Left lung (tissue), 14 donors: ENCODE measurements at places on chromosomes 6 and 20. TPM values are rescaled to one million over a fixed set of nuclear protein-coding genes. Genes with fewer than 3 reads are reported as not detected.

DNA sequence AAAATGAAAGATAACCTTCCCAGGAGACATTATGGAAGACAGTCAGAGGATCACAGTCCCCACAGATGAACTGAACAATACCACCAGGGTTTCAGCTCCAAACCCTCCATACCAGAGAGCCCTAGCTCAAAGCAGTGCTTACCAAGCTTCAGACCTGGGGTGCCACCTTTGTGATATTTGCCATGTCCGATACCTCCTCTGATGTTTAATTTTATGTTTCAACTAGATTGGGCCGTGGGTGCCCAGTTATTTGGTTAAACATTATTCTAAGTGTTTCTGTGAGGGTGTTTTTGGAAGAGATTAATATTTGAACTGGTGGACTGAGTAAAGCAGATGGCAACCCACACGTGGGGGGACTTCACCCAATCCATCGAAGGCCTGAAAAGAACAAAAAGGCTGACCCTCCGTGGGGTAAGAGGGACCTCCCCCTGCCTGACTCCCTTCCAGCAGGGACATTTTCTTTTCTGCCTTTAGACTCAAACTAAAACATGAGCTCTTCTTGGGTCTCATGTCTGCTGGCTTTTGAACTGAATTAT lies 11.8 kb downstream of the SCML4 start:
- no peak for DNase-seq

- no peak for DNase-seq
These were observed 9.9 kb downstream of the HAO1 start for GRCh38 chr20:7930343-7930742.

- DNase-seq = no peak
These were observed 28.4 kb upstream of the FOXQ1 start for GRCh38 chr6:1283501-1283900.

DNA sequence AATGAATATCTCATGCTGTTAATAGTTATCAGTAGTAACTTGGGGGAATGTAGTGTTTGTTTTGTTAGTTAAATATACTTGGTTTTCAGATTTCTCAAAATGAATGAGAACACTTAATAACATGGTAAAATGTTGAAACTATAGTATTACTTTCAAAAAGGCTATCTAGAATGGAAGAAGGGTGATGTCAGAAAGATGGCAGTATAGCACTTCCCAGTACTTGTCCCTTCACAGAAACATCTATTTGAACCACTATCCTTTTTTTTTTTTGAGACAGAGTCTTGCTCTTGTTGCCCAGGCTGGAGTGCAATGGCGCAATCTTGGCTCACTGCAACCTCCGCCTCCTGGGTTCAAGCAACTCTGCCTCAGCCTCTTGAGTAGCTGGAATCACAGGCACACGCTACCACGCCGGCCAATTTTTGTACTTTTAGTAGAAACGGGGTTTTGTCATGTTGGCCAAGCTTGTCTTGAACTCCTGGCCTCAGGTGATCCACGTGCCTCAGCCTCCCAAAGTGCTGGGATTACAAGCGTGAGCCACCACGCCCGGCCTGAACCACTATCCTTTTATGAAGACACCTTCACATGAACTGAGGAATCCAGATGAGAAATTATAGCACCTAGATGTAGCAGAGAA lies 4.7 kb upstream of the ECHDC1 start:
- peak; percentile 44 for DNase-seq

- DNase-seq = no peak
These were observed 100.1 kb downstream of the YTHDF1 start for GRCh38 chr20:63115651-63116411.

BACH2 gene
- 7.3 TPM for polyA plus RNA-seq

TP53TG5 gene
- polyA plus RNA-seq = 1.00 TPM

DNA sequence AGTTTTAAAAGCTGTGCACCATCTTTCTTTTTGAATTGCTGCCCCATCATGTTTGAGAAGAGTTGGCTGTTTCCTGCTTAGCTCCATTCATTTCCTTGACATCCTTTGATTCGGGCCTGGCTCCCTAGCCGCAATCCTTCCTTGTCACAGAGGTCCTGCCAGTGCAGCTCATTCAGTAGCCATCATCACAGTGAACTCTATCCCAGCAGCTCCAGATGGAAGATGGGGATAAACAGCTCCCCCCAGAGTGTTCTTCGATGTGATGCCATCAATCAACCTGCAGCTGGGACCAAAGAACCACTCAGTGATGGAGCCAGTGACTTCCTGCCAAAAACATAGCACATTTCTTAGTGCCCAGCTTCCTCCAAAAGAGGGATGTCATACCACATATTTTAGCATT lies 158.8 kb downstream of the FRK start:
- peak; percentile 57 for DNase-seq

GRCh38 chr6:132365281-132365907 lies 35.9 kb downstream of the MOXD1 start:
- DNase-seq = peak; percentile 52

- DNase-seq = peak; percentile 39
These were observed 154.1 kb downstream of the MTFR2 start for GRCh38 chr6:136095986-136096385.

SUPT3H gene
- 26.4 TPM for polyA plus RNA-seq

BPIFB2 gene
- polyA plus RNA-seq = not detected

GRCh38 chr20:56111961-56112730 lies 106.8 kb upstream of the CBLN4 start:
- DNase-seq = no peak

DNA sequence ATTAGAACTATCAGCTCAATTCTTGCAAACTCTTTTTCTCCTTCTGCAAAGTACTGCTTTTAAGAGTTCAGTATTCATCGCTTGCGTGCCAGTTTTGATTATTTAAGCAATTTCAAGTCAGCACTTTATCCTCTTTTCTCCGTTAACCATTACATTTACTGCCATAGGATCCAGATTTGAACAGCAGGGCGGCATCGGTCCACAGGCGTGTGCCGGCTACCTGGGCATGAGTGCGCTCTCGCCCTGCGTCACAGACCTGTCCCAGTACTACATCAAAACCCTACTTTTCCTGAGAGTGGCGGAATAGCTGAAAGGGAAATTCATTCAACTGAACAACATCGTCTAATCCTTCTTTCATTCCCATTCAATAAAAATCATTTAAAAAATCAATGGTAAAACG lies 53.4 kb downstream of the MYLK4 start:
- DNase-seq = no peak

DNA sequence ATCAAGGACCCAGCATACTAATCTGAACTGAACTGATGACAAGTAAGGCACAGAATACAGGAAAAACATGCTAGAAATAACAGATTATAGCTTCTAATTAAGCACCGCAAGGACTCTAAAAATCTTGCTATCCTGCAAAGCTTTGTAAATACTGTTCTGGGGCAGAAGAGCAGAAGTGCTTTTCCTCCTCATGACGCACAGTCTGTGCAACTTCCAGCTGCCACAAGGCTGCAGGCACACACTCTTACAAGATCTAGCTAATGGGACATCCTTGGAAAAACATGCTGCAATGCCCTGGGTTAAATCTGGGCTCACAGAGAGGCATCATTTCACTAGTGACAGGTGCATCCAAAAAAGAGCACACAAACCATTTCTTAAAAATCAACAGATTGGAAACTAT lies 188.6 kb downstream of the GJA10 start:
- DNase-seq = no peak

GRCh38 chr20:63492518-63492917 lies 6.4 kb downstream of the EEF1A2 start:
- DNase-seq = no peak

DNA sequence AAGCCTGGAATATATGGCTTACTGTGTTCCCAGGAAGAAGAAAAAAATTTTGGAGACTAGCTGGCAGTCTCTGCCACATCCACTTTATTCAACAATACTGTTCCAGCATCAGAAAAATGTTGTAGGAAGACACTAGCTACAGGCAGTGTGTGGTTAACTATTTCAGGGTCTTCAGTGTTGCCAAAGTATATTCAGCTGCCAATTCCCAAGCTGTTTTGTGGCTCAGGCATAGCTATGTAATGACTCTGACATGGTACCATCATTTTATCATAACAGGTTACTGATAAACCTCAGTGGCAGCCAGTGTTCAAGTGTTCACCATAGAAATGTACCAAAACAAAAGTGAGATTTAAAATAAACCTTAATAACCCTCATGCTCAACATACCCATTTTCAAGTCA lies 503.1 kb downstream of the ADGRB3 start:
- DNase-seq = no peak

DNA sequence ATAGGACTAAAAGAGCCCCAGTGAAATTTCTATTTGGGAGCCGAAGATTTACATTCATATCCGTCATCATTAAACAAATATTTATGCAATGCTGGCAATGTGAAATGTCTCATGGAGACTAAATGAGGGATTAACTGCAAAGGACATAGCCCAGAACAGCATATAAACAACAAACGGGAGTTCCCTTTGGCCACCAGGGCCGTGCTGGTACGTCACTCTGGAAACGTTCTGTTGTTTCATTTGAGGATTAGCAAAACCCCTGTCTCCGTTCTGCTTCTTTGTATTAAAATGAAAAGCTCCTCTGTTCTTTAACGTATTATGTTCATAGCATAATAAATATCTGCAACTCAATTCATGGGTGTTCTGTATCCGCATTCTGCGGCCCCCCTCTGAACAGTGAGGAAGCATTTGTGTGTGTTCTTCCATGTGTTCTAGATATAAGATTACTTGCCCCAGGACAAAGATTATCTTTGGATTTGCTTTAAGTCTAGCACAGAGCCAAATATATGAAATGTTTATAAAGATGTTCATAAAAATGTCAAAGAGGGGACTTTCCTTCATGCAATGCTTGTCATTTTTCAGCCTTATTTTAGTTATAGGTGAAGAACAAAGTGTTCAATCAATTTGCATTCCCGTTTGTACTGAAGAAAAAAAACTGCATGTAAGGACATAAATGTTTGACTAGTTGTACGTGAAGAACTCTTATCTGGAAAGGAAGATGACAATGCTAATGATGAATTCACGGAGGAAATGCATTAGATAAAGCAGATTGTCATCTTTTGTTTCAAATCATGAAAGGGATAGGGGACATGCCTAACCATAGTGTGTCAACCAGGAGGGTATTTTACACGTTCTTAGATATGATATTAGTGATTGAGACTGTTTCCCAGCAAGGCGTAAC lies 90.0 kb upstream of the TNFAIP3 start:
- DNase-seq = peak; percentile 81

DNA sequence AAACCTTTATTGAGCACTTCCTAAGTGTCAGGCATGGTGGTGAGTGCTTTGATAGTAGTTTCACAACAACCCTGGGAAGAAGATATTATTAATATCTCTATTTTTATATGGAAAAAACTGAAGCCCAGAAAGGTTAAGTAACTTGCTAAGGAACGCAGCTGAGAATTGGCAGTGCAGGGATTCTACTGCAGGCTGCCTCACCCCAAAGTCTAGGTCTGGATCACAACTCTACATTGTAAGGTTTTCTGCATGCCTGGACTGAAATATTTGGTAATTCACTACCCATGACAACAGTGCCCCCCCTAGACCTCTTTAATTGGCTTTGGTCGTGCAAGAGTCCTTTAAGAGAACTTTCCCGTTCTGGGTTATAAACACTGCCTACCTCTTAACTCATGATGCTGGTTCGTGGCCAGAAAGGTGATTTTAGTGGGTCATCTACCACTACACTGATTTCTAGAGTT lies 67.1 kb upstream of the KCNQ5 start:
- no peak for DNase-seq

PRR18 gene
- 0.42 TPM for polyA plus RNA-seq

- DNase-seq = no peak
These were observed 81.1 kb downstream of the PRDM1 start for GRCh38 chr6:106167096-106167814.

- DNase-seq = no peak
These were observed 533.3 kb downstream of the HACE1 start for GRCh38 chr6:104326173-104327001.

SLC35D3 gene
- polyA plus RNA-seq = 2.0 TPM

C6orf15 gene
- polyA plus RNA-seq = not detected

DNA sequence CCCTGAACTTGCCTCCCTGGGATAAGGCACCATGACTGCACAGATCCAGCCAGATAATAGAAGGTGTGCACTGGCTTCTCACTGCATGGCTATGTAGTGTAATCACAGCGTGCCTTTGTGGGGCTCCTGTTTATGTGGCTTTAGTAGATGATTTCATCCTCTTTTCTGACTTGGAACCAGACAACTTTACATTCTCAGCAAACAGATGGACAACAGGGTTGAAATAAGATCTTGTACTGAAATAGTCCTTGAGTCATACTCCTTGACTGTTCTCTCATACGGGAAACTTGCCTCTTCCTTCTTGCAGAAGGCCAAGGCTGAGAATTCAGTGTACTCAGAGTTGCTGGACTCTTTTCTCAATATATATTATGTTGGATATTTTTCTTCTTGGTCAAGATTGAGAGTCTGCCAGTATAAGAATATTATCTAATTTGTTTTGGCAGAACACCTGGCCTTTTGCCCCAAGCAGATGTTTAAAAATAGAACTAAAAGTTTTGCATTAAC lies 25.0 kb upstream of the RNF144B start:
- DNase-seq = no peak

PAK5 gene
- polyA plus RNA-seq = 0.44 TPM

GRCh38 chr20:8427419-8428040 lies 295.5 kb downstream of the PLCB1 start:
- DNase-seq = no peak

GRCh38 chr20:10192171-10192570 lies 26.5 kb upstream of the SNAP25 start:
- DNase-seq = no peak

MCHR2 gene
- not detected for polyA plus RNA-seq

LCA5 gene
- 13.8 TPM for polyA plus RNA-seq

GJA10 gene
- polyA plus RNA-seq = not detected

NFYA gene
- 58.6 TPM for polyA plus RNA-seq

MICB gene
- 1.8 TPM for polyA plus RNA-seq

ABHD16B gene
- polyA plus RNA-seq = not detected

GRCh38 chr6:89638320-89639195 lies at the start of gene LYRM2:
Gene LYRM2 (minus strand): TSS chr6:89638747. CDS start chr6:89638716, 31 bp downstream.
- DNase-seq = peak; percentile 96

GRCh38 chr6:143969077-143969476 lies 39.0 kb downstream of the PLAGL1 start:
- no peak for DNase-seq

DNA sequence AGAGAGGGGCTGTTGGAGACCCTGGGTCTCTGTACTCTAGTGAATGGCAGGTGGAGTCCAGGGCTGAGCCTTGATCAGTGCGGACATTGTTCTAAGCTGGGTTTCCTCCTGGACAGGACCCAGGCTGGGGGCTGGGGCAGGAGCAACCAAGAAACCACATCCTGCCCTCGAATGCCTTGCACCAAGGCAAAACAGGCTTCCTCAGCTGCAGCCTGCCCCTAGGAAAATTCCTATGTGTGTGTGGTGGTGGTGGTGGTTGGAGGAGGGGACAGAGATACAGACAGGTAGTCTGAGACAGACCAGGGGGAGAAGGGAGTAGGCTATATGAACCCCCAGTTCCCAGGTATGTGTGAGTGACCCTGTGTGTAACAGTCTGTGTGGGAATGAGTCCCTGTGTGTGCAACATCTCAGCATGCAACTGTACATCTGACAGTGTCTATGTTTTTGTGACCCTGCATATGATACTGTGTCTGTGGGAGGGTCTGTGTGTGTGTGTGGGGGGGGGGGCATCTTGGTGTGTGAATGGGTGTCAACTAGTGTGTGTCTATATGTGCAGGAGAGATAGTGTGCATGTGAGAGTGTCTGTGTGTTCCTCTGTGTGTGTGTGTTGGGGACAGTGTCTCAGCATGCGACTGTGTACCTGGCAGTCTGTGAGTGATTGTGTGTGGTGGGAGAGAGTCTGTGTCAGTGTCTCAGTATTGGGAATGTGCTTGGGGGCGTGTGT lies 3.0 kb downstream of the GLP1R start:
- no peak for DNase-seq

GRCh38 chr20:60316476-60317158 lies 358.4 kb downstream of the CDH26 start:
- no peak for DNase-seq
